NCI-H187 treated with DMSO at 0.1 percent for 48 hours (cell line): ENCODE measurements at places on chromosomes 2 and 18.

DNA sequence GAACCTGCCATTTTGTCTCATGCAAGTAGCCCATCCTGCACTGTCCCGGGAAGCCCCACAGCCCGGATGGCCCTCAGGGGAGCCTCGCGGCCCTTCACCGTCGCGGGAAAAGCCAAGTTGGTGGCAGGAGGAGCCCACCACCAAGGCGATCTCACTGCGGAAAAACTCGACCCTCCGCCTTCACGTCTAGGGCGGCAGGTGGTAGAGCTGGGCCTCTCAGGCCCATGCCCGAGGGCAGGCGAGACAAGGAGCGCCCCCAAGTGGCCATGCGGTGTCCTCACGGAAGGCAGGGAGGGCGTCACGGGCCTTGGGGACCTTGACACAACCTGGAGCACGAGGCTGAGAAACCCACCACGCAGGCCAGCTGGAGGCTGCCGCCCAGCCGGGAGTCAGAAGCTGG is 34.8 kb upstream of the SKA1 start:
- DNase-seq: no peak

DNA sequence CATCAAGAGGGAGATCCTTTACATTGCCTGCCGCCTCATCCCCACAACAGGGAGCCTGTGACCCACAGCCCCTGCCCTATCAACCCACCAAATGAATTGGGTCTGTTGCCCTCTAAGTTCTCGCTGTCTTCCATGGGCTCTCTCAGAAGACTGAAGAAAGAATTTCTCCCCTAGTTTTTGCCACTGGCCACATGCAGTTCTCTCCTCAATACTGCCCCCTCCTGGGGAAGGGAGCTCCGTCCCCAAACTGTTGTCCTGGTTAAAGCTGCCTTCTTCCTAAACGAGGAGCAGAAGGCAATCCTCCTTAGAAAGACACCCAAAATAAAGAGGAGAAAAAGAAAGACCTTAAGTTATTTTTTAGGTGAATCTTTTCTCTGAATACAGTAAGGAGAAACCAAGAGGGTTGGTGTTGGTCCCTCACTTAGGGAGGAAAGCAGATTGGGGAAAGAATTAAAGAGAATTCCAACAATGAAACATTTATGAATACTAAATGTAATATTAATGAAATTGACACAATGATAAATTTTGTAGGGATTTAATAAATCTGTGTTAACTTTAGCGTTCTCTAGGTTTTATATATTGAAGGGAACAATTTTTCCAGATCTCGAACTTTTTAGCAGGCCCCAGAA is 31.1 kb upstream of the SATB2 start:
- DNase-seq: no peak

GRCh38 chr2:85999061-85999831 is 106.4 kb downstream of the POLR1A start:
- DNase-seq: no peak

GRCh38 chr2:135984199-135985017 is 1.0 kb downstream of the DARS1 start:
- no peak for DNase-seq

DNA sequence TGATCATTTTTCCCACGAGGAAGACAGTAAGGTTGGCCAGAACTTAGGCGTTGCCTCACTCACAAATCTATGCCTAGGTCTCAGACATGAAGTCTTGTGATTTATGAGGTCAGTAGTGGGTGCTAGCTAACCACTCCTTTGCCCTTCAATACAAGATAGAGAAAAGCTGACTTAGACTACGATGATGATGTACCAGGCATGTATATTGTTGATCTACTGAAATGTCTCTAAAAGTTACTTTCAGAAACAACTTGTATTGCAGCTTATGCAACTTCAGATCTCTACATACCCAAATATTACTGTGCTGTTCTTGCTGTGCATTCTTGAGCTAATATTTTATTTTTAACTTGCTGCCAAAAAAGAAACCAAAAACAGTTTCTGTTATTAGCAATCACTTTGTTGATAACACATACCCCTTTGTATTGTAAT is 30.6 kb downstream of the MAPRE2 start:
- no peak for DNase-seq

DNA sequence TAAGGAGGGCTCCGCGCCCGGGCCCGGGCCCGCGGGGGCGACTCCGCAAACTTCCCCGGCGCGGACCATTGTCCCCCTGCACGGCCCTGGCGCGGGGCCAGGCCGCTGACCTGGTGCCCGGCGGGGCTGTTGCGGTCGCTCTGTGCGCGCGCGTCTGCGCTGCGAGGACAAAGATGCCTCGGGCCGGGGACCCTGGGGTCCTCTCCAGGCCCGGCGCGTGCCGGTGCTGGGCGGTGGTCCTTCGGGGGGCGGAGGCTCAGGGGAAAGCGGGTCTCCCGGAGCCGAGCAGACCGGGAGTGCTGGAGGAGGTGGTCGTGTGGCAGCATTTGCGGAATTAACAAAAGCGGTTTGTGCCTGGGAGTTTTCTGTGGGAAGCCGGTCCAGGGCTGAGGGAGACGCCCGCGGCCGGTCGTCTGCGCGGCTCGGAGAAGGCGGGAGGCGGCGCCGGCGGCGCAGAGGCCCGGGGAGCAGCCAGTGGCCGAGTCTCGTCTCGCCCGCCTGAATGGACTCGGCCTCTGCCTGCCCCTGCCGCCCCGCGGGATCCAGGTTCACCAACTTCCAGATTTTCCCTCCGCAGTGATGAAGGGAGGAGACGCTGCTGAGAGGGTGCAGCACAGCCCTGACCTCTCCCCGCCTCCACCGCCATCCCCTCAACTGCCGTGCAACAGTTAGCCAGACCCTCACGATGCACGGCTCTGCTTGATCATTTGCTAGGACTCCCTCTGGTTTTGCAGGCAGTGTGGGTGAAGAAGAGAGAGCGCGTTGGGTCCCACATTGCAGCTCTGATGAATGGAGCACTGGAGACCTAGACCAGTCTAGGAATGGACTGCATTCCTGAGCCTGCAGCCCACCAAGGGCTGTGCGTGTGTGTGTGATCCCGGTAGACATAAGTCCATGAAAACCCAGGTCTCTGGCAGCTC is 705 bp downstream of the EFR3B start:
- no peak for DNase-seq
